Breast epithelium (tissue), 4 donors: ENCODE measurements at places on chromosomes 3 and 15. TPM values are rescaled to one million over a fixed set of nuclear protein-coding genes. Genes with fewer than 3 reads are reported as not detected.

The C3orf85 gene
- total RNA-seq = not detected

The FBXW12 gene
- total RNA-seq = 0.32 TPM

The PPARG gene
- total RNA-seq = 44.2 TPM

The CCRL2 gene
- 4.1 TPM for total RNA-seq
